ENCODE measurements at places on chromosomes 7 and 10.

DNA sequence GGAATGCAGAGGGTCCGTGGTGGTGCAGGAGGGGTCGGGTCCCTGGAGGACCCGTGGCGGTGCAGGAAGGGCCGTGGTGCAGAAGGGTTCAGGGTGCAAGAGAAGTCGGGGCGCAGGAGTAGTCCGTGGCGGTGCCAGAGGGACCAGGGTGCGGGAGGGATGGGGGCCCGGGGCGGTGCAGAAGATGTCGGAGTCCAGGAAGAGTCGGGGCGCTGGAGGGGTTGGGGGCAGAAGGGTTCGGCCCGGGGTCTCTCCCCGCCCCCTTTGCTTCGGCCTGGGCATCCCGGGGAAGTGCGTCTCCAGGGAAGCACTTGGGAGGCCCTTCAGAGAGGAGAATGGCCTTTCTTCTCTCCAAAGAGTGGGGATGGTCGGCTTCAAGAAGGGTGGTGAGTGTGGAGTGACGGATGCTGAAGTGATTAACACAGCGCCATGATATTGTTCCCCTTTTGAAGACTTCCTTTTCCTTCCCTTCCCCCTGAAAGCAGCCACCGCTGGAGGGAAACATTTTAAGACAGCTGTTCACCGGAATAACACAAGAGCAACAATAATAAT lies 997 bp downstream of the WDR37 start:
- no peak for DNase-seq

- DNase-seq: no peak
Observed at GRCh38 chr7:98284335-98285036, 3.0 kb downstream of the BRI3 start.

GRCh38 chr7:26451997-26452396 lies 160.3 kb downstream of the SNX10 start:
- no peak for DNase-seq

GRCh38 chr7:24123076-24123475 lies 160.9 kb upstream of the NPY start:
- no peak for DNase-seq

- DNase-seq: no peak
Observed at GRCh38 chr10:123901621-123902020, 10.0 kb upstream of the CPXM2 start.

GRCh38 chr7:32858648-32859047 lies 32.9 kb downstream of the KBTBD2 start:
- no peak for DNase-seq

Measured in T-helper 2 cell (primary cell).